Hematopoietic multipotent progenitor cell treated with erythropoietin and hydrocortisone succinate and interleukin-3 and kit ligand, for 4 days (in vitro differentiated cells): ENCODE measurements at places on chromosomes 11 and 22.

GRCh38 chr11:44927174-44927661, 23.5 kb downstream of the TP53I11 start:
- peak; percentile 84 for DNase-seq

DNA sequence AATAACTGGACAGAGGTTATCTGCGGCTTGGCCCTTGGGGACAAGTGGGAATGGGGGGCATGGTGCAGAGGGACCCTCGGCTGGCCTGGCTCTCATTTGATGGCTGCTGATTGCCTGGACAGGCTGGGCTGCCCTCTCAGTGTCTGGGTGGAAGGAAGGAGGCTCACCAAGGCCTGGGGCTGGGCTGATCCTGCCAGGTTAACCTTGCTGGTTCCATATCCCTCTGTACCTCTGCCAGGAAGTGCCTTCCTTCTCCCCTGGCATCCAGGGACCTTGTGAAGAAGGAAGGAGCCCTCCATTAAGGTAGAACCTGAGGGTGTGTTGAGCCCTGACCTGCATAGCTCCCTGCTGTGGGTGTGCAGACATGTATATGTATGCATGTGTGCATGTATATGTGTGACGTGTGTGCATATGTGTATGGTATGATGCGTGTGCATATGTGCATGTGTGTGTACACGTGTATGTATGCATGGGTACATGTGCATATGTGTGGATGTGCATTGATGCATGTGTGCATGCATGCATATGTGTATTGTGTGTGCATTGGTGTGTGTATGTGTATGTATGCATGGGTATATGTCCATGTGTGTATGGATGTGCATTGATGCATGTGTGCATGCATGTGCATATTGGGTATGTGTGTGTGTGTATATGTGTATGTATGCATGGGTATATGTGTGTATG, 433.9 kb downstream of the TBC1D22A start:
- DNase-seq: no peak

- DNase-seq: no peak
Observed at GRCh38 chr11:113454455-113454854, 20.7 kb downstream of the DRD2 start.

GRCh38 chr11:116840224-116840745, 2.9 kb upstream of the APOA1 start:
- peak; percentile 49 for DNase-seq
